ENCODE measurements at places on chromosomes 1 and 21.

- DNase-seq: no peak
These were observed 114.7 kb downstream of the ATP5PO start for GRCh38 chr21:33800753-33801423.

DNA sequence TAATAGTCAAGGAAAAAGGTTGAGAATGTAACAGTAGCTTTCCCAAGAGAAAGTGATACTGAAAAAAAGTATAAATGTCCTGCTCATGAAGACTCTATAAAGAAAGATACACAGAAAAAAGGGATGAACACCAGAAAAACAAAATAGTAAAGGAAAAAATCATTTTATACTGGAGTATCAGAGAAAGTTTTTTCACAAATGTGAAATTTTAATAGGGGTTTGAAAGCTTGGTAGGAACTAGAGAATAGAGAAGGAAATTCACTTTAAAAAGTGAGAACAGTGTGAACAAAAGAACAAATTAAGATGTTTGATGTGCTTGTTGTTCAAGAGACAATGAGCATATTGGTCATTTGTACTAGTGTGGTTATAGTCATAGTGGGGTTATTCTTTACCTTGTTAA lies 25.6 kb downstream of the UCHL5 start:
- DNase-seq: no peak

- peak; percentile 45 for DNase-seq
These were observed 23.2 kb downstream of the LYST start for GRCh38 chr1:235843461-235843961.

DNA sequence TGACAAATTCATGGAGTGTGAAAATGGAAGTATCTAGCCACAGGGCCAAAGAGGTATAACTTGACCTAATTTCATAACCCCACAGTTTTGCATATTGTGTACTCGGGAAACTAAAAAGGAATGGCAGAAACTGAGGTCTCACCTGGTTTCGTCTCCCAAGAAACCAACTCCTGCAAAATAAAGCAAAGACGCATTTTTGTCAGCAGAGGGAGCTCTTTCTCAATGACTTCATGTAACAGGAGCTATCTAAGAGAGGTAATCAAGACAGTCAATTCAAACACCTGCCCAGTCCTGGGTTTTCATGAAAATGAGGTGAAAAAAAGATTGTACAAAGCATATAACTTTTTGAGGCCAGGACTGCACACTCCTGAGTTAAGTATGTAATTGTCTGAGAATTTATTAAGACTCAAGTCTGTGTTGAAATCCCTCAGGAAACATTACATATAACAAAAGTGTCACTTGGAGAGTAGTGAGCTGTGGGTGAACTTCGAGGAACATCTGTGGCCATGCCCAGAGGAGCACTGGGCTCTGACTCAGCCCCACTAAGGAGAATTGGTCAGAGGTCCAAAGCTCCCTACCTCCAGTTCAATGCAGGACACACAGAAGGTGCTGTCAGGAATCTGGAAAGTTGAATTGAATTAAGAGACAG lies 17.6 kb downstream of the FCRL4 start:
- peak; percentile 53 for DNase-seq

GRCh38 chr1:26368006-26368405 lies 4.5 kb downstream of the ZNF683 start:
- no peak for DNase-seq

GRCh38 chr1:180278596-180279395 lies 48.7 kb downstream of the LHX4 start:
- DNase-seq: no peak

GRCh38 chr1:168273575-168273974 lies 7.1 kb upstream of the TBX19 start:
- no peak for DNase-seq

DNA sequence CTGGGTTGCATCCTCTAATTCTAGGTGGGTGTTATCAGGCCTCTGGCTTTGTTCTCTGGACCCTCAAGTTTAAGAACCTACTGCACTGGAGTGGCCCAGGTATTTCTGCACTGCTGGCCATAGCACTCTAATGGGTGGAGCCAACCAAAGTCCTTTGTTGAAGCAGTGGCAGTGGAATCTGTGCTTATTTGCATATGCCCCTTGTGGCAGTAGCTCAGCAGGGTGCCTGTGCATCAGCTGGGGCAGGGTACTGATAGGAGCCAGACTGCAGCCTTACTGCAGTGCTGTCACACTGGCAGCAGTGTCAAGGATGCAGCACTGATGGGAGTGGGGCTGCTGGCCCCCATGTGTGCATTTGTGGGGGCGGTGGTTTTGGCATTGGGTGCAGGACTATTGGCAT lies 660.6 kb downstream of the LRRIQ3 start:
- no peak for DNase-seq

DNA sequence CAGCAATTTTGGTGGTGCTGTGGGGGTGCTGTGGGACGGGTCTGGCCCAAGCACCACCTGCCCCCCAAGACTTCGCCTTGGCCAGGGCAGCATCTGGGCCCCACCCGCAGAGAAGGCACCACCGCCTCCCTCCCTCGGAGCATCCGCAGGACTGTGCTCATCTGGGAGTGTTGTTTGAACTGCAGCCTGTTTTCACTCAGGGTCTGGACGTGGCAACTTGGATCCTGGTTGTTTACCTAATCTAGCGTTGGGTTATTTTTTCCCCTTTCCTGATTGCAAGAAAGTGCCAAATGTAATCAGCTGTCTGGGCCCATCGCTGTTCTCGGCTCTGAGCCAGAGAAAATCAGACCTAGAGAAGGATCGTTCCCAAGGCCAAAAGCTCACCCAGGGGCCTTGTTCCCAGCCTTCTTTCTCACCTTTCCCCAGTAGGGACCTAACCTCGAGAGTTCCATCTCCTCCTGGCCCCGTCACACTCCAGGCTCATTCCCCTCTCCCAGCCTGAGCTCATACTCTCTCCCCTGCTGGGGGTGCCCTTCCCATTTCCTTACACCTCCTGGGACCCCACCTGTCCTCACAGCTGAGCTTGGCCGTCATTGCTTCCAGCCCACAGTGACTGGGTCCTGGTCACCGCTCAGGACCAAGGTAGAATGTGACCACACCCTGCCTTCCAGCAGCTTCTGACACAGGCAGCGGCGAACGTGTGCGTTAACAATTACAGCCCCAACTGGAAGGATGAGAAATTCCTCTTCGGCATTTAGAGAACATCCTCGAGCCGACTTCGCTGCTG lies 72.0 kb upstream of the FAM20B start:
- no peak for DNase-seq

- DNase-seq: peak; percentile 77
These were observed 31.6 kb upstream of the UBE2U start for GRCh38 chr1:64171797-64172281.

- DNase-seq: no peak
These were observed 179.1 kb upstream of the BEND5 start for GRCh38 chr1:48955774-48956173.

DNA sequence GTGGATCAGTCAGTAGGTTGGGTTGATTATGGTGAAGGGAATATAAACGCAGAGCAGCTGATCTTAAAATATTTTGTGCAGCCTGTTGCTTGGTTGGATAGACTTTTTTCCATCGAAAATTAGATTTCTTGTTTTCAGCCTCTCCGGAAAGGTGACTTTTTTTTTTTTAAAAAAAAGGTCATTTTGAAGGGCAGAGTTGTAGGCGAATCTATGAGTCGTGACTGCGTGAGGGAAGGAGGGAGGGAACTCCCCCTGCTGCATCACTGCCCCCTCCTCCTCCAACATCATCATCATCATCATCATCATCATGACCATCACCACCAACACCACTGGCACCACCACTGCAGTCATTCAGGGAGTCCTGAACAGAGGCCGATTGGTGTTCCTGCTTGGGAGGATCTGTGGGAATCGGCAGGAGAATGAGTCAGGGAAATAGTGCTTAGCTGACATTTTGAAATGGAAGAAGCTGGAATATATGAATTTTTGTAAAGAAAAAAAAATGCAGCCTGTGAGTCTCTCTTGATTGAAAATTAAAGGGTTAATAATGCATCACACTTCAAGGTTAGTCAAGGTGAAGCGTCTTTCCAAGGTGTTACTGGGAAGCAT lies 1.2 kb downstream of the ATP1B1 start:
- peak; percentile 64 for DNase-seq

DNA sequence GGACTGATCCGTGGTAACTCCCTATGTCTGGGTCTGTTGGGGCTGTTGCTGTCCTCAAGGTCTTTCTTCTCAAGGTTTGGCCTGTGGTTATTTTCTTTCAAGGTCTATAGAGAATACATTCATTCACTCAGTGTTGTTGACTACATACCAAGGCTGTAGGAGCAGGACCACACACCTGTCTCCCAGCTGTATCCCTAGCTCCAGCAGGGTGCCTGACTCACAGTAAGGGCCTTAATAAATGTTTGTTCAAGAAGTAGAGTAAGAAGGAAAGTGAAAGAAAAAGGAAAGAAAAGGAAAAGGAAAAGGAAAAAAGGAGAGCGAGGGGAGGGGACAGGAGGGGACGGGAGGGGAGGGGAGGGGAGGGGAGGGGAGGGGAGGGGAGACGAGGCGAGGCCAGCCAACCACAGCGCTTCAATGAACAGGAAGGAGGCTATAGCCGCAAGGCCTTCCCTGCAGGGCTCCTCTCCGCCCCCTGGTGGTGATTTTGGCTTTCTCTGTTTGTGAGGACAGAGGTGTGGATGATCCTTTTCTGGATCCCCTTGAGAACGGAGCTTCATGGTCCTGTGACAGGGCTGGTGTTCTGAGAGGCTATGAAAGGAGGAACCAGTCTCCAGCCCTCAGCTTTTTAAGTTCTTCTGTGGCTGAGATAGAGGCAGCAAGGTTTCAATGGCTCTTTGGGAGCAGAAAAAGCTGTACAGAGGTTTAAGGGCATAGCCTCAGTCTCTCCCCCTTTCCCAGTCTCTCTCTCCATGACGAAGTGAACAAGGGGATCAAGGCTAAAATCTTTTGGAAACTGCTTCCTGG lies 30.6 kb upstream of the LCE5A start:
- DNase-seq: no peak

DNA sequence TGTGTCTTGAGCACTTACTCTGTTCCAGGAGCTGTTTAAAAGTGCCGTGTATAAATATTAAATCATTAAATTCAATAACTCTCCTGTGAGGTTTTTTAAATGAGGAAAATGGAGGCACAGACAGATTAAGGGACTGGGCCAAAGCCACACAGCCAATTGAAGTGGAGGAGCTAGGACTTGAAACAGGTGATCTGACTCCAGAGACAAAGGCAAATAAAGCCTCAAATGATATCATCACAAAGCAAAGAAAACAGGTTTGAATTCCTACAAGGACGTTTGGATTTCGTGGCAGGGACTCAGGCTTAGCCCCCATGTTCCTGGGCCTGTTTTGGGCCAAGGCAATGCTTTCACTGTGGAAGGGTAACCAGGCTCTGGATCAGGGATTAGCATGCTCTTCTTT lies 45.2 kb upstream of the DMBX1 start:
- no peak for DNase-seq

DNA sequence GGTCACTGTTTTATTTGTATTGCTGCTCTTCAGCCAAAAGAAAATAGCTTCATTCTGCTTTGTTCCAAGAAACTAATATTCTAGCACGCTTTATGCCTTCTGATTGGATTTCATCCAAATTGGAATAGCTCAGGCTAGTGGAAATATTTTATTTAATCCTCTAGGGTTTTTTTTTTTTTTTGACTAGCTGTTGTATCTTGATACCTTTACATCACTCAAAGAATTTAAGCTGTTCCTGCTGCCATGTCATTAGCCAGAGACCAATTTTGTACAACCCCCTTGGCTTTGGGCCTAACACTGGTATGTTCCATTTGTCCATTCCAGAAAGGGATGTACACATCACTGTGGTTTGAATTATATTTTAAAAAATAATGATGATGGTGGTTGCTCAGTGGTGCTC lies 103.0 kb downstream of the DISC1 start:
- peak; percentile 42 for DNase-seq

DNA sequence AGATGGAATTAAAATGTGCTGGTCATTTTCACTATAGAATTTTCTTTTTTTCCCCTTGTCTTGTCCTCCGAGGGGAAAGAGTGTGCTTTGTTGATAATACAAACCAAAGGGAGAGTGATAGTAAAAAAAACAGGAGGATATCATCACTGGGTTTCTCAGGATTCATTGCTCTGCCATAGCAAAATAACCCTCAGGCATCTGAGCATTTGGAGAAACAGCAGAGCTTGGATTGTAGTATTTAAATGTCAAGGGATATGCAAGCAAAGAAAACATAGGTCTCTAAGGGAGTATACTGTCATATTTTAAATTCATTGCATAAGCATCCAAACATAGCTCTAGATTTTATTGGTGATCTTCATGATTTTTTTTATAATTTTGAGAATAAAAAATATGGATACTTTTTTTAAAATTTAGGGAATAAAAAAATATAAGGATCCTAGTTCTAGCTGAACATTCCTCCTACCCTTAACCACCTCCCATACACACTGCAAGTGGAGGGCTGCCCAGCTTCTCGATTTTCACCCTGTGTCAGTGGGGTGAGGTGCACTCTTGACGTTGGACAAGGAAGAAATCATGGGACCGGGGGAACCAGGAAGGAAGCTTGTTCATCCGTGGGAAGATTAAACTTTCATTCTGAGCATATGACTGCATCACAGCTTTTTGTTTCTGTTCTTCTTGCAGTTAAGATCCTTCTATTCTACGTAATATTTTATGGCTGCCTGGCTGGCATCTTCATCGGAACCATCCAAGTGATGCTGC lies 4.4 kb downstream of the ATP1B1 start:
- no peak for DNase-seq

DNA sequence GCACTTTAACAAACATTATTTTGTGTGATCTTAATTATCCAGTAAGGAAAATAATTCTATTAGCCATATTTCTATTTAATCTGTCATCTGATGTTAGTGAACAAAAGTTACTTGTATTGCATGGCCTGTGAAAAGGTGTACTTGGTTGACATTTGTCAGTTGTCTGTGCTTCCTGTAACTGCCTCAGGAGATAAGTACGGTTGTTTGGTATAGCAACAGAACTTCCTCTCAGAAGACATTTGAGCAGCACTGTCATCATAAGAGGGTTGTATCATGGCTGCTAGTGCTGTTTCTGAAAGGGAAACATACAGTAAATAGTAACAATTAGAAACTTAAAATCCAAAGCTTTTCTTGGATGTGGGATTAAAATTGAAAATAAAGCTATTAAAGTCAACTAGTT lies 3.4 kb downstream of the BLZF1 start:
- no peak for DNase-seq

DNA sequence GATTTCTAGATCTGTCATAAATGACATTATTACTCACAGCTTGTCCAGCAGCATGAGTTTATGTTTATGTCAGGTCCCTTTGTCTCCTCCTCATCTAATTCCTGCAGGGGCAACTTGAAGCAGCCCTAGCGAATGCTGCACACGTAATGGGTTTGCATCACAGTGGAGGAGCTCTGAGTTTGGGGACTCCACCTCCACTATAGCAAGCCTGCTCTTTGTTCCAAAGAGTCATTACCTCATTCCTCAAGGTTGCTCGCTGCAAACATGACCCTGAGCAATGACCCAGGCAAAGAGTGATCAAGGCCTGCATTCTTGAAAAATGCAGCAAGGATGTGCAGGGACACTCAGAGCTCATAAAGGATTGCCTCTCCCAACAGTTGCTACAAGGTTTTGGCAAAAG lies 261.9 kb downstream of the HHIPL2 start:
- no peak for DNase-seq

GRCh38 chr1:86714561-86715244 lies 10.3 kb downstream of the SH3GLB1 start:
- no peak for DNase-seq

Measured in fibroblast of skin of right biceps (primary cell).